ENCODE measurements at places on chromosomes 7 and 10.
A peak's percentile ranks its signal among the peaks of the same experiment; 100 is the strongest.

DNA sequence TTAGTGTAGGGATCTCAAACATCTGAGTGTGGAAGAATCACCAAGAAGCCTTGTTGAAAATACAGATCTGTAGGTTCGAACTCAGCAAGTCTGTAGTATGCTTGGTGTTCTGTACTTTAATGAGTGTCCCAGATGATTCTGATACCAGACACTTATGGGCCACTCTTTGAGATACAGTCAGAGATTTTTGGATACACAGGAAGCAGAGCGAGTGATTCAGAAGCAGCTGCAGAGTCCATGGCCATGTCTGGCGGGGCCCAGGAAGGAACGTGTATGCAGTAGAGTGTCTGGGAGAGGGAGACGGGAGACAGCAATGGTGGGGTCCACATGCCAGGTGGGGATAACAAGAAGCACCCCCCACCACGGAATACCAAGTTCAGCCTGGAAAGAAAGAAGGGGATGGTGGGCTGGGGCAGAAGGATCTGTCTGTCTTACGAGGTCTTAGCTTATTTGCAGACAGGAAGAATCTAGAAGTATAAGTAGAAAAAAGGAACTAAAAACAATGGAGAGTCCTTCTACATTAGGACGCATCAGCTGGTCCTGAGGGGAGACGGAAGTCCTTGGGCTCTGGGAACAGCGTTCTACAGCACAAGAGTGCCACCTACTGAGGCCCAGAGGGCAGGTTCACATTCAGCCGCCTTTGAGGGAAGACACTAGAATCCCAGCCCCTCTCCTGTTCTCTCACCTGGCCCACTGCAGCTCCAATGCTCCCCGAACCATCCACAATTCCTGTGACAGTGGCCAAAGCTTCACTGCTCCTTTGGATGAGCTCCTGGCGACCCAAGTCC lies 55.4 kb downstream of the SLC37A3 start:
- no peak for DNase-seq

DNA sequence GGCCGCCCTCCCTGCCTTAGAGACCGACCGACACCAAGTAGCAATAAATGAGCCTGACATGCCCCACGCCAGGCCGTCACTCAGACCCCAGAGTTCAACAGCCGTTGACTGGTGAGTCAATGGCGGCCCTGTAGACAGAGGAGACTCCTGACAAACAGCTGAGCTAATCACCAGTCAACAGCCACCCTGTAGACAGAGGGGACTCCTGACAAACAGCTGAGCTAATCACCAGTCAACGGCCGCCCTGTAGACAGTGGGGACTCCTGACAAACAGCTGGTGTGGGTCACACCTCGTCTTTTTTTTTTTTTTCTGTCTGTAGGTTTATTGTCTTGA lies 16.9 kb upstream of the KNDC1 start:
- no peak for DNase-seq

DNA sequence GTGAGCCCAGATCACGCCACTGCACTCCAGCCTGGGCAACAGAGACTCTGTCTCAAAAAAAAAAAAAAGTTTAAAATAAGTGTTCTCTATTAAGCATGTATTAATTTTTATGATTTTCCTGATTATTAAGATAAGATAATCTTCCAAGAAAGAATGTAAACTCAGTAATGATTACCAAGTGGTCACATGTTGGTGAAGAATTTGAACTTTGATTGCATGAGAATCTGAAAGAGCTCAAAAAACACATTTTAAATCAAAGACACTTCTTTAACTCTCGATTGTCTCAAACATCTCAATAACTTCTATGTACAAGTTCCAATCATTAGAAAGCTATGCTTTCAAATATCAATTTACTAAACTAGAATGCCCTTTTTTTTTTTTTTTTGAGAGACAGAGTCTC lies 33.8 kb downstream of the SNX8 start:
- DNase-seq: no peak

DNA sequence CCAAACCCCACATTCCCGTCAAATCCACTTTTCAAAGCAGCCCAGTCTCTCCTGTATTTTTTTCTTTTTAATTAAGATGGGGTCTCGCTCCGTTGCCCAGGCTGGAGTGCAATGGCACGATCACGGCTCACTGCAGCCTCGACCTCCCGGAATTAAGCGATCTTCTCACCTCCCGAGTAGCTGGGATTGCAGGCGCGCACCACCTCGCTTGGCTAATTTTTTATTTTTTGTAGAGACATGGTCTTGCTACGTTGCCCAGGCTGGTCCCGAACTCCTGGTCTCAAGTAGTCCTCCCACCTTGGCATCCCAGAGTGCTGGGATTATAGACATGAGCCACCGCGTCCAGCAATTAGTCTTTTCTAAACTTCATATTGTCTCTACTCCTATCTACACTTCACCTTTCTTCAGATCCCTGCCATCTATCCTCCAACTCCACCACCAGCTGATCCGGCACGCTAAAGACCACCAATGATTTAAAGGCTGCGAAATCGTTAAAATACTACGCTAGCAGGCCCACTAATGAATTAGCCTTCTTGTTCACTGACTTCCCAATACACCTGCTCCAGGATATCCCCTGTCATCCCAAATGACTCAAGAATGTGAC lies 525 bp upstream of the CHUK start:
- no peak for DNase-seq

DNA sequence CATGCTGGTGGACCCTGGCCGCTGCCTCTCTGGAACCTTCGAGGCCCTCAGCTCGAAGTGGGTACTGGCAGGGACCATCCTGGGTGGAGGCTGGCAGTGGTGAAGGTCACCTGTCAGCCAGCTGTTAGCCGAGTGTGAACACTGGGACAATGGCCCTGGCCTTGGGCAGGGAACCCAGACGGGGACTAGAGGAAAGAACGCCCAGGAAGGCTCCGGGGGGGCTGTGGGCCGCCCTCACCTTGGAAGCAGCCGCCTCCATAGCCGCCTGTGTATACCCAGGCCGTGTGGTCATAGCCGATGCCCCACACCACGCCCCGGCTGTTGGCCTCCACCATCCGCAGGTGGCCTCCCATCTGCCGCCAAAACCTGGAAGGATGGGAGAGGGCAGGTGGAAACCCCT lies 17.6 kb downstream of the BHLHA15 start:
- DNase-seq: no peak

GRCh38 chr10:77180104-77180503 lies 457.5 kb downstream of the KCNMA1 start:
- DNase-seq: no peak

DNA sequence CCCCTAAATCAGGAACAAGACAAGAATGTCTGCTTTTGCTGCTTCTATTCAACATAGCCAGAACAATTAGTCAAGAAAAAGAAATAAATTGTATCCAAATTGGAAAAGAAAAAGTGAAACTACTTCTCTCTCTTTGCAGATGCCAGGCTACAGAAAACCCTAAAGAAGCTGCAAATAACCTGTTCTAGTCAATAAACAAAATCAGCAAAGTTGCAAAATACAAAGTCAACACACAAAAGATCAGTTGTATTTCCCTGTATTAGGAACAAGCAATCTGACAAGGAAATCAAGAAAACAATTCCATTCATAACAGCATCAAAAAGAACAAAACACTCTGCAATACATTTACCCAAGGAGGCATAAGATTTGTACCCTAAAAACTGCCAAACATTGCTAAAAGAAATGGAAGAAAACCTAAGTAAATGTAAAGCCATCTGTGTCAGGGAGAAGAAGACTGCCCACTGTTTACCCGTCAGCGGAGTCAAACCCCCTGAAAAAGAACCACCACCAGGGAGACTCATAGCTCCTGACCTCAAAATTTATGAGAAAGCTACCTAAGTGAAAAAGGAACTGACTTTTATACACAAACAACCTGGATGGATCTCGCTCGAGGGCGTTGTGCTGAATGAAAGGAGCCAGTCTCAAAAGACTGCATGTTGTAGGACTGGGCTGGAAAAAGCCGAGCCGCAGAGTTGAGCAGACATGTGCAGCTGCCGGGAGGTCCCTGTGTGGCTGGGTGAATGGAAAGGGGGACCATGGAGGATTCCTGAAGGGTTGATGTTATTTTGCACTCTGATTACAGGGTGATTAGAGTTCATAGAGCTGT lies 263.1 kb downstream of the MAD1L1 start:
- DNase-seq: no peak

GRCh38 chr7:115177103-115177502 lies 255.2 kb downstream of the MDFIC start:
- DNase-seq: no peak

GRCh38 chr10:71396084-71396710 lies 523 bp upstream of the CDH23 start:
- peak; percentile 23 for DNase-seq

DNA sequence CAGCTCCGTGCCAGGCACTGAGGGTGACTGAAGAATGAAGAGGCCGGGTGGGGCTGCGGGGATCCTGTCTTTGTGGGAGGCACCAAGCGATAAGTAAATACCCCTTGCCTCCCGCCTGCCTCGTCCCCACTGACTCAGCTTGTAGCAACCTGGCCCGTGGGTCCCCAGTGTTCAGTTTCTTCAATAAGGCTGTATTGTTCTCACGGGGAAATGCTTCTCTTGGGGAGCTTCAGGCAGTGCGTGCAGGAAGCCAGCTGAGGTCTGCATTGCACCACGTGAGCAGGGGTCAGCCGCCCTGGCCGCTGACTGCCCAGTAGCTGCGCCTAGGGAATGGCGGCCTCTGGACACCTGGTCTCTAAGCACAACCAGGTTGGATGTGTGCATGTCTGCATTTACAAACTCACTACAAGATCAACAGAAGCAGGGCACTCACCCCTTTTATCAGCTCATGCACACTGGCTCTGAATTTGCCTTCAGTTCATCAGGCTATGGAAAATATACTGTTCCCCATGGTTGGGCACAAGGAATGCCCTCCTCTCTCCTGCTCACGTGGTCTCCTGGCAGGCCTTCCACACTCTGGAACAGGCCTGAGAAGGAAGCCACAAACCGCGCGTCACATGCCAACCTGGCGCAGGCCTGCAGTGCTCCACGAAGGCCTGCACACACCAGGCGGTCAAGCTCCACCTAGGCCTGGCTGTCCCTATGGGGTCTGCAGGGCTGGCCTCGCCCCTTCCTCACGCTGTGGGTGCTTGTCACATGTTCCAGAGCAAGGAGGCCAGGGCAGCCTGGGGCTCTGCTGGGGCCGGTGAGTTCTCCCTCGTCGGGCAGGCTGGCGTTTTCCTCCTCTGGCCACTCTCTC lies 135.7 kb upstream of the RNF32 start:
- DNase-seq: no peak

- no peak for DNase-seq
These were observed 238.8 kb upstream of the LYZL1 start for GRCh38 chr10:29050081-29050480.

All from stimulated activated CD4-positive, alpha-beta T cell treated with anti-CD3 and anti-CD28 coated beads, Interleukin-1b, Interleukin-23, amount 100 ng/mL, for 4 hours (primary cell).